Stimulated activated CD4-positive, alpha-beta T cell treated with anti-CD3 and anti-CD28 coated beads, TNF-alpha, amount 100 ng/mL, for 48 hours (primary cell): ENCODE measurements at places on chromosomes 5 and 9.

DNA sequence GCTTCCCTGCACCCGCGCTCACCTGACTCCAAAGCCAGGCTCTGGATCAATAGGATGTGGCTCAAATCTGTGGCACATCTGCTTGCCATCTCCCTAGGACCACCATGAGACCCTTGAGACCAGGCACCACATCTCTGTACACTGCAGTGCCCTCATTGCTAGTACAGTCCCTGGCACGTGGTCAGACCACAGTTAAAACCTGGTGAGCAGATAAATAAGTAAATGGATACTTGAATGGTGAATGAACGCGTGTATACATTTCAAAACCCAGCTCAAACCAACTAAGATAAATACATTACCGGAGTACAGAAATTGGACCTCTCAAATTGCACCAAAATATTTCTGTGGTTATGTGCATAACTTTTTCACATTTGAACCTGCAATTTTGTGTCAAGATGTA is 221.2 kb upstream of the IRX4 start:
- no peak for DNase-seq

DNA sequence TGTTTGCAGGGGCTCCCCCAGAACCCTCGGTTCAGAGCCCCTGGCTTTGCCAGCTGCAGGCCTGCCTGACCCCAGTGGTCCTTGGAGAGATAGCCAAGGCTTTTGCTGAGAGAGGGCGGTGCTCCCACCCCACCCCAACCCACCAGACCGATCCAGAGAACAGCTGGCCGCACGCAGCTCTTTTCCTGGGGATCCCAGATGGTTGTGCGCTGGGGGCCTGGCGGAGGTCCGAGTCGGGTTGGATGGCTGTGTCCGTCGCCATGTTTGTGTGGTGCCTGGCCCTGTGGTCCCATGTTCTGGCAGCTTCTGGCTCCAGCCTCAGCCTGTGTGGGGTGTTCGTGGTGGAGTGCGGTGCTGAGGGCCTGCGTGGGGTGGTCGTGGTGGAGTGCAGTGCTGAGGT is 97.5 kb downstream of the RXRA start:
- DNase-seq, result no peak

DNA sequence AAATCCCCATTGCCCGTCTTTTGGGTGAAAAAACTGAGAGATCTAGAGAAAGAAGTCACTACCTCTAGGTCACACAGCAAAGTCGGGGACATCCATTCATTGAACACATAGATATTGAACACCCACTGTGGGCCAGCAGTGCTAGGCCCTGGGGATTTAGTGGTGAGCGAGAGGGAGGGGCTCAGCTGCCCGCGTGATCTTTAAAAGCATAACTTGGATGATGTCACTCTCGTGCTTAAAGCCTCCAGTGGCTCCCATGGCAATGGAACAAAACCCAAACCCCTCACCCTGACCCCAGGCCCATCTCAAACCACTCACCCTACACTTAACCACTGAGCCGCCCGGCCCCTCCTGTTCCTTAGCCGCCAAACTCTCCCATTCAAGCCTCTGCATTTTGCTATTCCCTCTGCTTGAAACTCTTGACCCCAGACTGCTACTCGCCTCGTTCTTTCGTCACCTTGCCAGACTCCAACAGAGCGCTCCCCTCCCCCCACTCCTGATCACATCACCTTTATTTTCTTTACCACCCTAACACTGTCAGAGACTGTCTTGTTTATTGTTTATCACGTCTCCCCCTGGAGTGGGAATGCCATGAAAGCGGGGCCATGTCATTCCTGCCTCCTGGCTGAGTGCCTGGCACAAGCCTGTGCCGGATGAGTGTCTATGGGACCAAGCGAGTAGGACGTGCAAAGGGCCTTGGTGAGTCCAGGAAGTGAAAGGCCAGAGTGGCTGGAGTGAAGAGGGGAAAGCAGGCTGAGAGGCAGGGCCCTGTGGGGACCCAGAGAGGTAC is 710 bp upstream of the PIP5KL1 start:
- DNase-seq, result no peak

DNA sequence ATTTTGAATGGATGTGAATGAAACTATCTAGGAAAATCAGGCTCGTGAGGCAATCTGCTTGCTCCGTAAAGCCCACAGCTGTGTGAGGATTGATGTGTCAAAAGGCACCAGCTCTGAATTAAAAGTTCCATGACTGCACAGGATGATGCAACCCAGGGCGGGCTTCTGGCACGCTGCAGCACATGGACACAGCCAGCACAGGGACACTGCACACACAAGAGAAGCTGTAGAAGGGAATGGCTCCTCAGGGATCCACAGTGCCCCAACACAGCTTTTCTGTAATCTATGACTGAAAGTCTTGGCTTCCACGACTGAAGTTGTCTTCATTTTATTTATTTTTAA is 151.0 kb downstream of the GCNT1 start:
- DNase-seq, result no peak

DNA sequence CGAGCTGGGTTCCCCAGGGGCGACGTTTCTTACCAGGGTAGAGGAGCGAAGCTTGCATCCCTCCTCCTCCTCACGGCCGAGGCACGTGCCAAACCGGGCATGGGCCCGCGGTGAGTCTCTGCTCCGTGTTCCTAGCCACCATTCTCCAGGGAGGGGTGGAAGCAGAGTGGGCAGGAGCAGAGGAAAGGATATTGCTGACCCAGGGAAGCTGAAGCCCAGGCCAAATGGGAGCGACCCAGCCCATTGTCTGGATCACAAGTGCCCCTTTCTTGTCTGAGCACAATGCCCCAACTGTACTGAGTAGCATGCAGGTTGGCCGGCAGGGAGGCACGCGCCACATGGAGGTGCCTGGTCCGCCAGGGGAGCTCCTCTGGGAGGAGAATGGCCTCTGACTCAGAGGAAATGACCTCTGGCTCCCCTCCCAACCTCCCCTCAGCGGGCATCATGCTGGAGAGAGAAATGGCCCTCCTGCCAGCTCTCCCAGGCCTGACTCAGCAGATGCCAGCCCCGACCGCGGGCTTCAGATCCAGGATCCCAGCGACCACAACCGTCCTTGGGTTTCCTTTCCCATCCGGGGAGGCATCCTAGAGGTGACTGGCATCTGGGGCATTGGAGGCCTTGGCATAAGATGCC is 1.1 kb downstream of the PRR7 start:
- no peak for DNase-seq

GRCh38 chr5:168434001-168434400 is 52.3 kb upstream of the RARS1 start:
- no peak for DNase-seq

GRCh38 chr9:16485575-16486321 is 384.7 kb downstream of the BNC2 start:
- no peak for DNase-seq

- no peak for DNase-seq
Observed at GRCh38 chr9:6973762-6974161, 216.0 kb downstream of the KDM4C start.

DNA sequence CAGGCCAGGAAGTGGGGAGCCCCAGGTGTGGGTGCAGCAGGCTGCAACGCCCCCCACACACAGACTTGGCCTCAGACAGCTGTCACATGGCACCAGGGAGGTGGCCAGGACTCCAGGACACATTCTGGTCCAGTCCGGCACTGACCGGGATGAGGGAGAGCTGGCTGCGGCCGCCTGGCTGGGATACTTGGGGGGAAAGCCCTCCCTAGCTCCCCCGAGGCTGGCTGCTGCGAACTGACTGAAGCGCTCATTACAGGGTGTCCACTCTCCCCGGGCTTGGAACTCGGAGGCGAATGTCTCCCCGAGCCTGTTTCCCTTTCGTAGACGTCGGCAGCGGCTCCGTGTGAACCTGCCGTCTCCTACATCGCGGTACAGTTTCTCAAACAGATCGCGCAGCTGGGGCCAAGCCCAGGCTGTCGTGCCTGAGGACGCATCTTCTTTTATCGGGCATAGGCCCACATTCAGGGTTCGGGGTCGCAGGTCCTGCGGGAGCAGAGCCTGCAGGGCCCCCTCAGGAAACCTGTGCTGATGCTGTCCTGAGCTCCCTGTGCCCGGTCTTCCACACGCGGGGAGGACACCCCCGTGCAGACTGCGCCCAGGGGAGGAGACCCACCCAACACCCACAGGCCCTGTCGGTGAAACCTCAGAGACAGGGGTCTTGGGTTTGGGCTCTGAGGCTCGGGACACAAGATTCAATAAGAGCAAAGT is 19.8 kb downstream of the NACC2 start:
- DNase-seq, result no peak

DNA sequence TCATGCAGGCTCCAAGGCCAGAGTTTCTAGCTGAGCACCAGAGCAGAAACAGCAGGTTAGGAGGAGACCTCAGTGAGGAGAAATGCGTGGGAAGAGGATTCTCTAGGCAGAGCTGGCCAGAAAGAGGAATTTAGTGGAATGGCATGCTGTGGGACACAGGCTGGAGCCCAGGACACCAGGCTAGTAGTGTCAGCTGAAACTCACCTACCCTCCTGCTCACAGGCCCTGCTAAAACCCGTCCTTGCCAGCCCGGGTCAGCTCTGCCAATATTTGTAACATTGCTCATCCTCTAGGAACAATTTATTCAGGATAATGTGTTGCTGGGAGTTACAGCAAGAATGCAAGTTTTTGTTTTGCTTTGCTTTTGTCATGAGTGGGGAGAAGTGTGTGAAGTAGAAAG is 40.2 kb upstream of the AGXT2 start:
- DNase-seq, result no peak

DNA sequence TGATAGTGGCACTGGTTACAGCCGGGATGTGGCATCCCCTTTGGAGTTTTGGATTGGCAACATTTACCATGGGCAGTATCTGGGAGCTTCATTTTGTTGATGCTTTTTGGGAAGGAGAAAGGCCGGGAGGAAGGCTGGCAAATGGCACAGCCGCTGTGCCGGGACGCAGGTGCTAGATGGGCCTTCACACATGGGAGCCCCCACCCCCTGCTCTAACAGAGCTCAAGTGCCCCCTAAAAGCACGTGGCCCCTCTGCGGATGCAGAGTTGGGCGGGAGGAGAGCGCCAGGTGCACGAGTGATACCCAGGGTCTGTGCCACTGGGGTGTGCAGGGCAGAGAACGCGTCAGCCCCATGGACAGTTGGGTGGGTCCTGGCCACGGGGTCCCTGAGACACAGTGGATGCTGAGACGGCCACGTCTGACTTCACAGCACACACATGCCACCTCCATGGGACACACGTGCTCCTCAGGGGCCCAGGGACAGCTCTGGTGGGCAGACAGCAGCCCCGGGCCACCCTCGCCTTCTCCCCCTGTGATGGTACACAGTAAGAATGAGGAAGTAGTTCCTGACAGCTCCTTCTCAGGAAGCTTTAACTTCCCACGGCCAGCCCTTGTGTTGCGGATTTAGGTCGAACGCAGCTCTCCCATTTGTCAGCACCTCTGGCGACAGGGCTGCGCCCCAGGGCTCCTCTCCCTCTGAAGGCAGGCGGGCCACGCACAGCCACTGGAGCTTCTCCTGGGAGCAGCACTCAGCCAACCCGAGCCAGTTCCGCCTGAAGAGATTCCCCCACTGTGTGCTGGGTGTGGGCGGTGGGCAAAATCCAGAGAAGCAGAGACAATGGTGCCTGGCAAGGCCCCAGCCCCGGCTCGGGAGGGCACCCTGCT is 10.8 kb downstream of the SLC9A3 start:
- no peak for DNase-seq

DNA sequence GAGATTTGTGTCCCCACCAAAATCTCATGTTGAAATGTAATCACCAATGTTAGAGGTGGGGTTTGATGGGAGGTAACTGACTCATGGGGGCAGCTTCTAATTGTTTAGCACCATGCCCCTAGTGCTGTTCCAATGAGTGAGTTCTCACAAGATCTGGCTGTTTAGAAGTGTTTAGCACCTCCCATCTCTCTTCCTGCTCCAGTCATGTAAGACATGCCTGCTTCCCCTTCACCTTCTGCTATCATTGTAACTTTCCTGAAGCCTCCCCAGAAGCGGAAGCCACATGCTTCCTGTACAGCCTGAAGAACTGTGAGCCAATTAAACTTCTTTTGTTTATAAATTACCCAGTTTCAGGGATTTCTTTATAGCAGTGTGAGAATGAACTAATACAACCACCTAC is 170.5 kb downstream of the NDUFS4 start:
- DNase-seq, result no peak

DNA sequence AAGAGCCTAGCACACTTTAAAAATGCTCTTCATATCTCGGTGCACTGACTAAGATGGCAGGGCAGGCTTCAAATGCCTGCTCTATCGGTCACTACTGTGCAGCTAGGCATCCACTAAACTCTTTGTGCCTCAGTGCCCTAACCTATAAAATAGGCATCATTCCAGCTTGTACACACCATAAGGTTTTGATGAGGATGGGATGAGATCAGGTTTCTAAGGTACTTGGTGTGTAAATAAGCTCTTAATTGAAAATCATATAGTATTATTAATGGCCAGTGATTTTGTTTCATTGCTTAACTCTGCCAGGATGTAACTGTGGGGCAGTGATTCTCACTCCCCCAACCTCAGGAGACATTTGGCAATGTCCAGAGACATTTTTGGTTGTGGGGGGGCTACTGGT is 78.5 kb downstream of the ALDH1A1 start:
- no peak for DNase-seq

- no peak for DNase-seq
Observed at GRCh38 chr5:180173875-180174586, 35.0 kb downstream of the RASGEF1C start.

DNA sequence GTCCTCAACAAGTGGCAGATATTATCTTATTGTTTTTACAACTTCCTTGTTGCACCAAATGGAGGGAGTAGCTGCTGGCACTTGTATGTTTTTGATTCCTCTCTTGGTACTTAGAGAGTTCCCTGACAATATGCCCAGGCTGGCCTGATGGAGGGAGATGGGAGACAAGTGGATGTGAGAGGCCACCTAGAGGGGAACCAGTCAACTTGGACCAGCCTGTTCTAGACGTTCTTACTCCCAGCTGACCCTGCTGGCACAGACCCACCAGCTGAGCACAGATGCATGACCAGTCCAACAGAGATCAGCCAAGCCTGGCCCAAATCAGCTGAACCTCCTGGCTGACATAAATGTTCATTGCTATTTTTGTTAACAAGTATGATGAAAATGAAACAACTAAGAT is 60.9 kb upstream of the GDNF start:
- DNase-seq, result no peak

GRCh38 chr9:82475584-82476301 is 487.2 kb downstream of the SPATA31D1 start:
- no peak for DNase-seq

DNA sequence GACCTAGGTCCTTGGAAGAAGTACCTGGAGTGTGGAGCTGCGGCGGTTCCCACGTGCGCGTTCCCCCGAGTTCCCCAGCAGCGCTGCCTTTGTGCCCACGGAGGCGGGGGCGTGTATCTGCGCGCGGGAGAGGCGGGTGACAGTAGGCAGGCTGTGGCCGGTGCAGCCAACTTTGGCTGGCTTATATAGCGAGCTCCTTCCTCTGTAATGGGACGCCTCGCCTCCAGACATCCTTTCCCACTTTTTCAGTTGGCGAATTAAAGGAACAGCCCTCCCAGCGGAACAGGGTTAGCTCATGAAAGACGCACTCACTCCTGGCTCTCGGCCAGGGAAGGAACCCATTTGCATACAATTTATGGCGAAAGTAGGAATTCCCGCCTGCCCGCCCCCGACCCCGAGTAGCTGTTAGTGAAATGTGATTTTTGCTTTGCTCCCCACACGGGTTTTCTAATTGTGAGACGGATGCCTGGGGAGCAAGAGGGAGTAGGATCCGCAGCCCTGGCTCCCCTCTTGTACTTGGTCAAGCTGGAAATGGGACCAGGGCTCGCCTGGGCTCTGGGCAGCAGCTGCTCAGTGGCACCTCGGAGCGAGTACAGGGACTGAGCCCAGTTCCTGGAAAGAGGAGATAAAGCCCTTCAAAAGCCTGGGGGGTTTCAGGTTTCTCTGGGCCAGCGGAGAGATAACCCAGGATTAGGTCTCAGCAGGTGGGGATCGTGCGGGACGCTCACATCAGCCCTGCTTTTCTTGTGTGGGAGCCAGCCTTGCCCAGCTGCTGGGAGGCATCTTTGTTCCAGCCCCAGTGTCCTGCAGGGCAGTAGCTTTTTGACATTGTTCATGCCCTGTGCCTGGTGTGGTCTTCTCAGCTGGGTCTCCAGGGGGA is at the start of gene TNC:
Gene TNC, minus strand, starts transcription at position 159 of the 880 bp plus-strand sequence. CDS start 27,139 bp downstream, outside the sequence.
- no peak for DNase-seq
